Stimulated activated CD8-positive, alpha-beta memory T cell treated with anti-CD3 and anti-CD28 coated beads, Interleukin-2, amount 100 ng/mL, for 1 hour (primary cell): ENCODE measurements at places on chromosomes 11 and 22.

- no peak for DNase-seq
These were observed 12.4 kb upstream of the PLEKHA7 start for GRCh38 chr11:17026487-17027082.

DNA sequence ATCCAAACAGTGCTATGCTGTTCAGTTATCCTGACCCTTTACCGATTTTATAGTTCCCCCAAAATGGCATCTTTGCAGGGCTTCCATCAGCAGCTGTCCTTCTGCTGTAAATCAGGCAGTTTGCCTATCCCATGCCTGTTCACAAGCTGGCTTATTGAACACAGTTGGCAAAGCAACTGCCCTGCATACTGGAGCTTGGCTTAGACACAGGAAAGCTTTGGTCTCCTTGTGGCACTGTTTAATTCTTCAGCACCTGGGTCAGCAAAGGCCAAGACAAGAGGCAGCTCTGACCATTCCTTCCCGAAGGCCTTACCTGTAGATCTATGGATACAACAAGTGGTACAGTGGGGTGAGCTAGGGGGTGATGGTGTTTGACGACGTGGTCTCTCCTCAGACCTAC is 32.2 kb downstream of the TSPAN18 start:
- DNase-seq, result no peak

DNA sequence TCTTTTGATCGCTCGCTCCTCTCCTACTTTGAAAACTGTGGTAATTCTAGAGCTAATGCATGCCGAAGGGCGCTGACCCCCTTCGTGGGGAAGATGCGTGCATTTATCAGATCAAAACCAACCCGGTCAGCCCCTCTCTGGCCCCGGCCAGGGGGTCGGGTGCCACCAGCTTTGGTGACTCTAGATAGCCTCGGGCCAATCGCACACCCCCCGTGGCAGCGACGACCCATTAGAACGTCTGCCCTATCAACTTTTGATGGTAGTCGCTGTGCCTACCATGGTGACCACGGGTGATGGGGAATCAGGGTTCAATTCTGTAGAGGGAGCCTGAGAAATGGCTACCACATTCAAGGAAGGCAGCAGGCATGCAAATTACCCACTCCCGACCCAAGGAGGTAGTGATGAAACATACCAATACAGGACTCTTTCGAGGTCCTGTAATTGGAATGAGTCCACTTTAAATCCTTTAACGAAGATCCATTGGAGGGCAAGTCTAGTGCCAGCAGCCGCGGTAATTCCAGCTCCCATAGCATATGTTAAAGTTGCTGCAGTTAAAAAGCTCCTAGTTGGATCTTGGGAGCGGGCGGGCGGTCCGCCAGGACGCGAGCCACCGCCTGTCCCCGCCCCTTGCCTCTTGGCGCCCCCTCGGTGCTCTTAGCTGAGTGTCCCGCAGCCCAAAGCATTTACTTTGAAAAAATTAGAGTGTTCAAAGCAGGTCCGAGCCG is 3898.2 kb upstream of the OR11H1 start:
- no peak for DNase-seq

DNA sequence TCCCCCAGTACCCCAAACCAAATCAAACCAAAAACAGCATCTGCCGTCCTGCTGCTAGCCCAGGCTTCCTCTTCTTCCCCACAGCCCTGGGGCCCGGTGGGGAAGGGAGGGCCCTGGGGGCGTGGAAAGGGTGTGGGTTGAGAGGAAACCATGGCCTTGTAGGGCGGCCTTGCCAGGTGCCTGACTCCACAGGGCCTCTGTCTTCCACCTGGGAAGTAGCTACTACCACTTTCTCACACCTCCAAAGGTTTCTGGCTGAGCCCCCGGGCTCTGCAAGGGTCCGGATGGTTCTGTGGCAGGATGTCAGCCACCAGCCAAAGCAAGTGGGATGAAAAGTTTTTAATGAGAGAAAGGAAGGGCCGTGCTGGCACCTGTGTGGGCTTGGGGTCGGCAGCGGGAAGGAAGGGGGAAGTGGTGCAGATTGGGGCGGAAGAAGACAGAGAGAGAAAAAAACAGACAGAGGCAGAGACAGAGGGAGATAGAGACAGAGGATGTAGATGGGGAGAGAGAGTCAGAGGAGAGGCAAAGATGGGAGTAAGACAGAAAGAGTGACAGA is 10.5 kb downstream of the TPST2 start:
- no peak for DNase-seq

GRCh38 chr22:35616043-35616442 is 1.1 kb downstream of the MB start:
- DNase-seq, result no peak

- DNase-seq, result no peak
These were observed 14.0 kb upstream of the MTCH2 start for GRCh38 chr11:47656260-47656885.

DNA sequence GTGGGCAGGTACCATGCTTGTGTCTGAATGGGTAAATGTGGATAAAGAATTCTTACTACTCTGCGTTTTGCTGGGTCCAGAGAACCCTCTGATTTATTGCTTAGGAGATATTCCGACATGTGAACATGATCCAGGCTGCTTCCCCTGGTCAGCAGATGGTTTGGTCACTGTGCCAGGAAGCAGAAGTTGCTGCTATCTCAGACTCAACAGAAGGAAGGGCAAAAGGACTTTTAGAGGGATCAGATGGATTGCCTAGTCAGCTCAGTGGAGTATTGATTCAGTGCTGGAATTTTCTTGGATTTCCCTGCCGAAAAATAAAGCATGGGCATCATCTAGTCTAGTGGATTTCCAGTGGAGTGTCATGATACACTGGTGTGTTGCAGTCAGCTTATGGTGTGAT is 440.1 kb downstream of the NTM start:
- no peak for DNase-seq

DNA sequence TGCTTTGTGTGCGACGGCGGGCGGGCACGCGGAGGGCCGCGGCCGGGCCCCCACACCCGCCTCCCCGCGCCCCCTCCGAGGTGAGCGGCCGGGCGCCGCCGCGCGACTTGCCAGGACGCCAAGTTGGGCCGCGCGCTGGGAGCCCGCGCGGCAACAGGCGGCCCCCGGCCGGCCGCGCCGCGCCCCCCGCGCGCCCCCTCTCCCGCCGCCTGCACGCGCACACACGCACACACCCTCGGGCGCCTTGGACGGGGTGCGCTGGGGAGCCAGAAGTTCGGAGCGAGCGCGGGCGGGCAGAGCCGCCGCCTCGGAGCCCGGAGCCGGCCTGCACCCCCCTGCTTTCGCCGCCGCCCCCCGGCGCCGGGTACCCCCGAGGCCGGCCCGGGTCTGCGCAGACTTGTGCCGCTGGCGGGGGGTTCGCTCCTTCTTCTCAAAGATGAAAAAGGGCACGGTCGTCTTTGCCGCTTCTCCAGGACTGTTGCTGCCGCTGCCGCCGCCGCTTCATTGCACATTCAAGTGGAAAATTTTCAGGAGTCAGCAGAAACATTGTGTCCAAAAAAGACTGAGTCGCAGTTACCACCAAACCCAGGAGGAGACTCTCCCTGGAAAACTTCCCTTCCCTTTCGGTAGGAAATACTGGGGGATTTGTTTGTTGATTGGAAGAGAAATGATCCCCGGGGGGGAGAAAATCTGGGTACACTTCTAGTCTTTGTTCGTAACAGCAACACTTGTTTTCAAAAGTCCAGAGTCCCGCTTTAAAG is 895 bp downstream of the TEAD1 start:
- DNase-seq, result no peak

DNA sequence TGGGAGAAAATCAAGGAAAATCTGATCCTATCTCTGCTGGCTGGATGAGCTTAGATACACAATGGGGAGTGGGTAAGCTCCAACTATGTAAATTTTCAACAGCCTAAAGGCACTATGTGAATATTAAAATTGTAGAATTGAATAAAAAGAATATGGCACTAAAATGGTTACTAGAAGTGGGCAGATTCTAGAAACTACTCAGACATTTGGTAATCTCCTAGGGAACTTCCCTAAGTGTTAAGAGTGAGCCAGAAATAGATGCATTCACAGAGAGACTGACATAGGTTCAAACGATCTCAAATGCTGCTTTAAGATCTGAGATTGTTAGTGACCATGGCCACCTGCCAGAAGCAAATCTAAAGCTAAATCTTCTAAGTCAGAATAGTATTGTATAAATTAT is 4.3 kb upstream of the OR52E1 start:
- no peak for DNase-seq

- no peak for DNase-seq
These were observed 4.4 kb downstream of the BIK start for GRCh38 chr22:43114958-43115357.

DNA sequence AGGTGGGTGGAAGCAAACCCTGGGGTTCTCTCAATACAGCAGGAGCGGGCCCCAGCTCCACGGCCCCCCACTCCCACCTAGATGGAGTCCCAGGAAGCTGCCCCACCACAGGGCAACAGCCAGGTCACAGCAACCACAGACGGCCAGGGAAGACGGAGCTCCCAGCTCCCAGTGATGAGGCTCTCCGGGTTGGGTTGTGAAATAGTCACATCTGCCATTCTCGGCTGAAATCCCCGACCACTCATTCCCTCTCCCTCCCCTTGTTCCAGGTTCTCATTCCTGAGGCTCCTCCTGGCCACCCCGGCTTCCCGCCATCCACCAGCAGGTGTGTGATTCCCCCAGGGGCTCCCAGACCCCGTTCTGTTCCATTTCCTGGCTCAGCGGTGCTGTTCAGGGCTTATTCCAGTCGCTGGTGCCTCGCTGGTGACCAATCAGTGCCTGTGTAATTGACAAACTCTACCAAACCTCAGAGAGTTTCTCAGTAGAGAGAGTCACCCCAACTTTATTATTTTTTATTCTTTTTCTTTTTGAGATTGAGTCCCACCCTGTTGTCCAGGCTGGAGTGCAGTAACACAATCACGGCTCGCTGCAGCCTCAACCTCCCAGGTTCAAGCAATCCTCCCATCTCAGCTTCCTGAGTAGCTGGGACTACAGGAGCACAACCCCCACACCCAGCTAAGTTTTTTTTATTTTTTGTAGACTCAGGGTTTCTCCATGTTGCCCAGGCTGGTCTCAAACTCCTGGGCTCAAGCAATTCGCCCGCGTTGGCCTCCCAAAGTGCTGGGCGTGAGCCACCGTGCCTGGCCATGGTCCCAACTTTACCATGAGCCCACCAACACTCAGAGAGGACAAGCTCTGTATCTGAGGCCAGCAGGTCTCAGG is 63.2 kb downstream of the SHANK2 start:
- no peak for DNase-seq

- DNase-seq, result no peak
These were observed 317.6 kb upstream of the FAT3 start for GRCh38 chr11:91906871-91907624.

- DNase-seq, result no peak
These were observed 247.9 kb upstream of the CNTN5 start for GRCh38 chr11:98772893-98773292.

DNA sequence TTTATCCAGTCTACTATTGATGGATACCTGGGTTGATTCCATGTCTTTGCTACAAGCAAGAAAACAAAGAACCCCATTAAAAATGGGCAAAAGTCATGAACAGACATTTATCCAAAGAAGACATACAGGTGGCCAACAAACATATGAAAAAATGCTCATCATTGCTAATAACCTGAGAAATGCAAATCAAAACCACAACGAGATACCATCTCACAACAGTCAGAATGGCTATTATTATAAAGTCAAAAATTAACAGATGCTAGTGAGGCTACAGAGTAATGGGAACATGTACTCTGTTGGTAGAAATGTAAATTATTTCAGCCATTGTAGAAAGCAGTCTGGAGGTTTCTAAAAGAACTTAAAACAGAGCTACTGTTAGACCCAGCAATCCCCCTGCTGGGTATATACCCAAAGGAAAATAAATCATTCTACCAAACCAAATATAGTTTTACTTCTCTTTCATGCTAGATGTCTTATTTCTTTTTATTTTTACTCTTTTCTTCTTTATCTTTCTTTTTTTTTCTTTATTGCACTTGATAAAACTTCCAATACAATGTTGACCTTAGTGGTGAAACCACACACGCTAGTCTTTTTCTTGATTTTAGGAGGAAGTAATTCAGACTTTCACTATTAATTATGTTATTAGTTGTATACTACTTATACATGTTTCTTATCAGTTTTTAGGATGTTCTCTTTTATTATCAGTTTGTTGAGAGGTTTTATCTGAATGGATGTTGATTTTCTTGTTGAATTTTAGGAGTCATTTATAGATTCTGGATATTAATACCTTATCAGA is 14.3 kb downstream of the TRIM22 start:
- no peak for DNase-seq

DNA sequence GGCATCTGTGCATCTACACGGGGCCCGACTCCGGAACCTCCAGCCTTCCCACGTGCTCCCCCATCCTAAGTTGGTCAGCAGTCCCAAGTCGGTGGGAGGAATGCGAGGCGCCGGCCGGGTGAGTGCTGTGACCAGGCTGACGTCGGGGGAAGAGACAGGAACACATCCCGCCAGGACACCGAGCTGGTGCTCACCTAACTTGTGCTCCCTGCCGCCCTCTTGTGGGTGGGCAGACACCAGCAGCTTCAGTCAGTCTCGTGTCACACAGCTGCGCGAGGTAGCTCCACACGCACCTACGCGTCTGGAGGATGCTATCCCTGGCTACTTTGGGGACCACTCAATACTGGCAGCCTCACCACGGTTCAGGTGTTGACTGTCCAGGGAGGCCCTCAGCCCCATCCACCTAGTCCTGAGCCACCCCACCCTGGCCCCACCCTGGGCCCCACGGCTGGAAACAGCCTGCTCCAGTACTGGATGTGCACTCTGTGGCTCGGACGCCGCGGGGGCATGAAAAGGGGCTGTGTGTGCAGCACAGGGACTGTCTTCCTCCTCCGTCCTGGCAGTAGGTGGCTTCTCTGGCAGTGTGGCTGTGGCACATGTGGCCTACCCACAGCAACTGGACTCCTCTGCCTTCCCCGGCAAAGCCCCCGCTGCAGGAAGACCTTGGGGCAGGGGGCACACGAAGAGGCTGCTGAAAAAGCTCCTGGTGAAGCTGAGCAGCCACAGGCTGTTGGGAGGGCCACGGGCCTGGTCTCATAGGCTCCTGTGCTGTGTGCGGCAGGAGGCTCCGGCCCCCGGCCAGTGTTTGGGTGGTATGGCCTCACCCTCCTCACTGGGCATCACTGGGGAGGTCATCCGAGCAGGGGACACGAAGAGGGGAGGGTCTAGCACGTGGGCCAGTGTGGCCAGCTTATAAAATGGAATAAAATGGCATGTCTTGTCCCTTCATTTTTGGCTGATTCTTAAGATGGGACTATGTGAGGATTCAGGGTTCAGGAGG is 11.2 kb upstream of the BID start:
- DNase-seq, result peak; percentile 34

GRCh38 chr22:46405901-46406300 is 70.4 kb downstream of the TRMU start:
- DNase-seq, result no peak

- DNase-seq, result no peak
These were observed 237.3 kb upstream of the CADM1 start for GRCh38 chr11:115741376-115742107.

DNA sequence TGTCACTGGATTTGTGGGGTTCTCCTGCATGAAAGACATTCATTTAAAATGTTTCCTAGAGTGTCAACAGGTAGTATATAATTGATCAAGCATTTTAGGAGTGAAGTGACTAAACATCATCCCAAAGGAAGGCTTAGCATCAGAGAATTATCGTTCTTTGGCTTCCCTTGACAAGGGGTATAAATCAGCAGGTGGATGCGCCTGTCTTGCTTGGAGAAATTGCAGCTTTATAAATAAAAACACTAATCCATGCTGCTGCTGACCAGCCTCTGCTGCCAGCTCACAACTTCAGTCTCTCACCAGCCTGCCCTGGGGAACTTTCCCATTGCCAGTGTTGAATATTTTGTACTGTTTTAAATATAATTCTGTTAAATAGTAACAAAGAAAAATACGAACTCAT is 1184.7 kb upstream of the TENM4 start:
- DNase-seq, result no peak

GRCh38 chr11:18105802-18106574 is at the start of gene SAAL1:
Gene SAAL1 (minus strand): TSS chr11:18106082. CDS start chr11:18106041, 41 bp downstream.
- DNase-seq, result peak; percentile 74

GRCh38 chr11:33891714-33892327 is at the start of gene LMO2:
Gene LMO2 (minus strand): TSS chr11:33892076. CDS start chr11:33869716, 22,360 bp downstream.
- no peak for DNase-seq
